HS-27A (cell line): ENCODE measurements at places on chromosomes 5 and 9.

GRCh38 chr9:93064392-93065134 is 6.1 kb downstream of the SUSD3 start:
- DNase-seq: no peak

- DNase-seq: no peak
Measured at GRCh38 chr9:112841261-112841660, 49.4 kb downstream of the SLC46A2 start.

DNA sequence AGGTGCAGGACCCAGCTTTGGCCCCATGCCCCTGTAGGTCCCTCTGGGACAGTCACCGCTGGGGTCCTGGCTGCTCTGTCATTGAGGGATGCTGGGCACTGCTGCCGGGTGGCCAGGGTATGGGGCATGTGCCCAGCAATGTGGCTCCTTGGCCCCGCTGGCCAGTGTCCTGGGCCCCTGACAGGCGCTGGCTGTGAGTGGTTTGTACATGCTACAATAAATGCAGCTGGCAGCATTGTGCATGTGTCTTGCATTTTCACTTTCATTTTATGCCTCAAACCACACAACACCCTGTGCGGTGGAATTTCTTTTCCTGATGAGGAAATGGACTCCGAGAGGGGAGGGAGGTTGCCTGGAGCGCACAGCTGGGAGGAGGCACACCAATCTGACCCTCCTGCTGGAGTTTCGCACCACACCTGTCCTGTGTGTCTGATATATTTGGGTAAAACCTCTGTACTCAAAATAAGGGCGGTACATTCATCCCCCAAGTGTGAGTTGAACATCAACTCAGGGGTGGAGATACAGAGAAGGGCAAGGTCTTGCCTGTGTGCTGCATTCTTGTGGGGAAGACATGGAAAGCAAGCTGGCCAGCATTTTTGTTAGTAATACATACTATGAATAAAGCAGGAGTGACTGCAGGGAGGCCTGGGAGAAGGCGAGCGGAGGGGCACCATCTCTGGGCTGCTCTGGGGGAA is 11.7 kb downstream of the TSPAN17 start:
- DNase-seq: no peak

GRCh38 chr9:11204521-11204920 is 591.7 kb upstream of the PTPRD start:
- no peak for DNase-seq

DNA sequence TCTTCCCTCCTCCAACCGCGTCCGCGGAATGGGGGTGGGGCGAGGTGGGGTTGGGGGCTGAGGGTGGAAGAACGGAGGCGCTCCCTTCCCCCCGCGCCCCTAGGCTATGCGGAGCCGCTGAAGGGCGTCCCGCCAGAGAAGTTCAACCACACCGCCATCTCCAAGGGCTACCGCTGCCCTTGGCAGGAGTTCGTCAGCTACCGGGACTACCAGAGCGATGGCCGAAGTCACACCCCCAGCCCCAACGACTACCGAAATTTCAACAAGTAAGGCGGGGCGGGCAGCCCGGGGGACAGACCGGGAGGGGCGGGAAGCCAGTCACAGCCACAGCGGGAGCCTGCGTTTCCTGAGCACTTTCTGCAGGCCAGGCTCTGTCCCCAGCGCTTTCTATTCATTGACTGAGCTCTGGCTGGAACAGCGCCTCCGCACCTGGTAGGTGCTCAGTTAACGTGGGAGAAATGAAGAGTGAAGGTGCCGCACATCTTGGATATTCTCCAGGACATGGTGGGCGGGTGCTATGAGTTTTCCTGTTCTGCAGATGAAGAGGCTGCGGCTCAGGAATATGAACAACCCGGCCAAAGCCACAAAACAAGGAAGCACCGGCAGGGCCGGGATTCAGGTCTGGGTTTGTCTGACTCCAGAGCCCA is 11.3 kb downstream of the MYOZ3 start:
- no peak for DNase-seq

GRCh38 chr9:124551472-124552272 is 44.5 kb upstream of the NR5A1 start:
- peak; percentile 45 for DNase-seq

GRCh38 chr5:175658299-175659145 is 651 bp downstream of the HRH2 start:
- DNase-seq: no peak

- DNase-seq: no peak
Measured at GRCh38 chr9:36169708-36170107, 520 bp downstream of the CCIN start.

- no peak for DNase-seq
Measured at GRCh38 chr5:39158127-39158593, 61.2 kb downstream of the FYB1 start.

- DNase-seq: no peak
Measured at GRCh38 chr5:74598731-74599130, 41.8 kb downstream of the ENC1 start.

DNA sequence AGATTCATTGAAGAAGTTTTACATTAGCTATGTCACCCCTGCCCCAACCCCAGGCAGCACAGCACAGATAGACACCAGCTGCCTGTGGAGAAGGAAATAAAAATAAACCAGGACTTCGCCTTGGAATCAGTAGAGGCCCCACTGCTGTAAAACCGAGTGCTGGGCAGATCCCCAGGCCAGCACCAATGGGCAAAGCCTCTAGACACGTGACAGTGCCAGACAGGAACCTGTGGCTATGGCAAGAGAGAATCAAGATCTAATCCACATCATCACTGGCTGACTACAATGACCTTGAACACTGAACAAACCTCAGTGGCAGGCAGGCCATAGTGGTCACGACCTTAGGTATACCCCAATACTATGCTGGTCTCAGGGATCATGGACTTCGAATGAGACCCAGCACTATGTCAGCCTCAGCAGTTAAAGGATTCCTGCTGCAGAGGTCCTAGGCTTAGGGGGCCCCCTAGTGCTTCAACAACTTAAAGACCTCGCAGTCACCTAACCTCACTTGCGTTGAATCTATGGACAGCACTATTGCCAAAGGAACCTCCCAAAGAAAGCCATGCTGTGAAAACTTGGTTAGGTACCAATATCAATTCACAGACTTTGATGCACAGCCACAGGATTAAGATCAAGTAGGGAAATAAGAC is 2118.6 kb upstream of the C9orf72 start:
- DNase-seq: no peak

GRCh38 chr5:99004960-99005359 is 76.2 kb upstream of the CHD1 start:
- no peak for DNase-seq

DNA sequence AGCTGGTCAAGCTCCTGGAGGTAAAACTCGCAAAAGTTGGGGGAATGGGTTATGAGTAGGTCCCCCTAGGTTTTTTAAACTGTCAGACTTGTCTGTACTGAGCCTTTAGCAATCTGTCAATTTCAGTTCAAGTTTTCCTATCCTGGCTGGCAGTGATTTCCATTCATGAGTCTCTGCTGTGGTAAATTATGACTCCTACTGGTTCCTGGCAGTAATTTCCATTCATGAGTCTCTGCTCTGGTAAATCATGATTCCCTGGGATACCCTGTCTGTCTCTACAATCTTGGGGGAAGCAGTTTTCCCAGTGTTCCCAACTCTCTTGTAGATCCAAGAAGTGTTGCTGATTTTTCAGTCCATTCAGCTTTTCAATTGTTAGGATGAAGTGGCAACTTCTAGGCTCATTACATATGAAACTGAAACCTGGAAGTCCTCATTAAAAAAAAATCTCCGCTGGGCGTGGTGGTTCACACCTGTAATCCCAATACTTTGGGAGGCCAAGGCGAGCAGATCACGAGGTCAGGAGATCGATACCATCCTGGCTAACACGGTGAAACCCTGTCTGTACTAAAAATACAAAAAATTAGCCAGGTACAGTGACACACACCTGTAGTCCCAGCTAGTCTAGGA is 91.3 kb upstream of the GPBP1 start:
- DNase-seq: no peak

DNA sequence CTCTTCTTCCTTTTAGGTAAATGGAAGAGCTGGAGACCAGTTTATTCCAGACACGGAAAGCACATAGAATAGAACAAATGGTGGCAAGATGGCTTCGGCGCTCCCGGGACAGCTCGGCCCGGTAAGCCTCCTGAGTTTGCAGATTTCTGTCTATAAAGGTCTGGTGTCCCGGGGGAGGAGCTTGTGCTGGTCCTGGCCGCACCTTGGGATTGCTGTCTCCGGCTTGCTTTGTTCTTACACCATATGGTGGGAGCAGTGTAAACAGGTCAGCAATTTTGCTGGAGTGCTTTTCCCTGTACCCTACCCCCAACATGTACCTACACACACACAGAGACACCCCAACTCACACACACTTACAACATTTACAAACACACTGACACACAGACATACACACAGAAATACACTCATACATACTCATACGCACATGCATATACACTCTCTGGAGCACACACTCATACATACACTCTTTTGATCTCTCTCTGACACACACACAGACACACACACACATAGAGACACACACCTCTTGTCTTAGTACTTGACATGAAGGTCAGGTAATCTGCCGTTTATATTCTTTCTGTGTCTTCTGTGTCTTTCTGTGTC is 42.0 kb downstream of the FRMPD1 start:
- DNase-seq: no peak

- peak; percentile 62 for DNase-seq
Measured at GRCh38 chr5:72141440-72142355, 34.4 kb downstream of the MAP1B start.
